NCI-H2029 (cell line): ENCODE measurements at places on chromosomes 3 and 15.

- DNase-seq, result no peak
These were observed 11.2 kb upstream of the SCAPER start for GRCh38 chr15:76916369-76916768.

DNA sequence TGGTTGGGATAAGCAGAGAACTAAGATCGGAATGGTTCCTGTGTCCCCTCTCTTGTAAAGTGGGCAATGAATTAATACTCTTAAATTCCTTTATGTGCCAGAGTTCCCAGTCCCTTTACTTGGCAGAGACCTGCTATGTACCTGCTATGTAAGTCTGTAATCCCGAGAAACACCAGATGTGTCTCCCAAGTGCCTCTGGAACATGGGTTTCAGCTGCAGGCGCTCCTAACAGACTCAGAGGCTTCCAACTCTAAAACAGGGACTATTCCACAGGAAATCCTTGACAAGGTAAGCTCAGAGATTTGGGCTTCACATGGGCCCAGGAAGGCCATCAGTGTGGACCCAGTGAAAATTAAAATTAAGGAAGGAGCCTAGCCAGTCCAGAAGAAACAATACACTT lies 117.7 kb upstream of the PLCL2 start:
- DNase-seq, result no peak

DNA sequence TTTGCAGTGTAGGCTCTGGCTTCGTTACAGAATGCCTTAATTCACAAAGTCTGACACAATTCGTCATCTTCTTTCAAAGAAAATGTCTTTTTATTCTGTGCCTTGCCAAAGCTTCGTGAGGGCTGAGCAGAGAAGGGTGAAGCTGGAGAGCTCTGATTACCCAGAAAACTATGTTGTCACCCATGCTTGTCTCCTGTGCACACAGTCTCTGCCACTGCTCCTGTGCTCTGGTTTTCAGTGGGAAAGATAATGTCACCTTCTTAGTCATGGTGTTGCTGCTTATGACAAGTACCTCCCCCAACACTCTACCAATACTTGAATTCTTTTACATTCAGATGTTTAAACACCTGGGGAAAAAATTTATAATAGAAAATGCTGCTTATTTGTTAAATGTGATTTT lies 509.2 kb upstream of the GRM7 start:
- no peak for DNase-seq

DNA sequence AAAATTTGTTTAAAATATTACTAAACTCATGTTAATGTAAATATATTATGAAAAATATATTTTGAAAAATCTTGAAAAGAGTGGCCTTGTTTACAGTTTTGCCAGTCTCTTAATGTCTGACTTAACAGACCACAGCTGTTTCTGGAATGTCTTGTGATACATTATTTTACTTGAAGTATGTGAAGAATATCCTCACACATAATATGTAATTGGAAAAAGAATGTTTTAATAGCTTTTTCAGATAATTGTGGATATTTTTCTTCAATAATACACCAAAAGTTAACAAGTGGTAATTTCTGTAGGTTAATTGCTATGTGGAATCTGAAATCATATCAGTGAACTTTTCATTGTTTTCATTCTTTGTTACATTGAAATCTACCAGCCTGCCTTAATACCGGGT lies 101.3 kb downstream of the UBE2E2 start:
- no peak for DNase-seq

DNA sequence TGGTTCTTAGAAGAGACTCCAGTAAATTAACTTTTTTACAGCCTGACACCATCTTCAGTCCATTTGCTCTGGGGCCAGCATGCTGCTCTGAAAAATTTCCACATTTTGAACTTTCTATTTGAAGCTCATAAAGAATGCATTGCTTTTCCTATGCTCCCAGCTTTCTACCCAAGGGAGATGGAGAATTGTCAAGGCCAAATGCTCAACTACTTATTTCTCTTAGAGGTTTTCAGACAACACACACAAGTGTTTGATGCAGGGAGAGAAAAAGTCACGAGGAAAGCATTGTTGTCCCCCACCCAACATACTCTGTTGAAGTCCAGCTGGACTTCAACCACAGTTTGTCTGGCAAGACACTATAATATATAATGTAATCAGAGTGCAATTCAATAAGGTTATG lies 100.3 kb upstream of the CADPS start:
- no peak for DNase-seq

DNA sequence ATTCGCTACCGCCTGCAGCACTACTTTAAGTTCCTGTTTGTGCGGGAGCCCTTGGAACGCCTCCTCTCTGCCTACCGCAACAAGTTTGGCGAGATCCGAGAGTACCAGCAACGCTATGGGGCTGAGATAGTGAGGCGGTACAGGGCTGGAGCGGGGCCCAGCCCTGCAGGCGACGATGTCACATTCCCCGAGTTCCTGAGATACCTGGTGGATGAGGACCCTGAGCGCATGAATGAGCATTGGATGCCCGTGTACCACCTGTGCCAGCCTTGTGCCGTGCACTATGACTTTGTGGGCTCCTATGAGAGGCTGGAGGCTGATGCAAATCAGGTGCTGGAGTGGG lies 995 bp downstream of the CHST14 start:
- DNase-seq, result no peak

GRCh38 chr3:105957722-105958121 lies 88.9 kb upstream of the CBLB start:
- no peak for DNase-seq

DNA sequence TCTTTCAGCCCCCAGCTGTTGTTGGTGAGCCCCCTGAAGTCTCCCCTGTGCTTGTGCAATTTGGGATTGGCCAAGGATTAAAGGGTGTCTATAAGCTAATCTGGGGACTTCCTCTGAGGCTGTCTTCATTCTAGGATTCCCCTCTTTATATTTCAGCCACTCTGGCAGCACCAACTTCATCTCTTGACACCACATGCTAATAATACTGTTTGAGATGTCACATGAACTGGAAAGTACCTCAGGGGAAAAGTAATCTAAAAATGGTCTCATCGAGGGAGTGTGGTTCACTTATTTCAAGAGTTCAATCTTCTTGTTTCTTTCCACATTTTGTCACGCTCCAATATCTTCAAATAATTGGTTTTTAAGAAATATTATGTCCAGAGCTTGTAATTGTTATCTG lies 279.2 kb upstream of the TMC3 start:
- no peak for DNase-seq

GRCh38 chr3:13092621-13093617 lies 19.7 kb upstream of the IQSEC1 start:
- DNase-seq, result no peak

GRCh38 chr3:66211779-66212178 lies 9.0 kb upstream of the SLC25A26 start:
- no peak for DNase-seq

GRCh38 chr3:16370872-16371740 lies 106.1 kb downstream of the OXNAD1 start:
- DNase-seq, result no peak

- no peak for DNase-seq
These were observed 56.1 kb downstream of the CCK start for GRCh38 chr3:42209917-42210316.

DNA sequence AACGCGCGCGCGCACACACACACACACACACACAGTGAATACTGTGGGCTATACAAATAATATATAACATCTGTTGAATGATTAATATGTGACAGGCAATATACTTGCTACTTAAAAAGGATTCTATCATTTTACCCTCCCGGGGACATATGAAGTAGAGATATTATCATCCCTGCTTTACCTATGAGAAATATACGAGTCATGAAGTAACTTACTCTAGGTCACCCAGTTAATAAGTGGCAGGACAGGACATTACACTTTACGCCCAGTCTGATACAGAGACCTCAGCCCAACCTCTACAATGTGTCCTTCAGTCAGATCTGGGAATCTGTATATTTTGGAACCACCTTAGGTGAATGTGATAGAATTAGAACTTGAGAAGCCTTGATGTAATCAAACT lies 55.4 kb downstream of the CCDC54 start:
- DNase-seq, result no peak

DNA sequence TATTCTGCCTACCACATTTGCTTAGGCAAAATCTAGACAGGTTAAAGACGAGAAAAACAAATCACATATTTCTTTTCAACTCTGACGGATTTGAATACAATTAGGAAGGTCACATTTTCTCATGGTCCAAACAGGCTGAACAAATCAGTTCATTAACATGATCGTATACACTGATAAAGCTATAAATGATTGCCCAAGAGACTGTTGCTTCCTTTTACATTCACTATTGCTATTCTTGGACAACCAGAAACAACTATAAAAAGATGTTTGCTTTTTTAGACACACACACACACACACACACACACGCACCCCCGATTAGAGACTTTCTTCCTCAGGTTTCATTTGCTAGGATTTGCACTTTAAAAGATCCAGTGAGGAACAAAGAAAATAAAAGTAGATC lies 122.3 kb upstream of the BHLHE40 start:
- no peak for DNase-seq

GRCh38 chr15:22955544-22956119 lies 24.5 kb downstream of the CYFIP1 start:
- DNase-seq, result no peak

DNA sequence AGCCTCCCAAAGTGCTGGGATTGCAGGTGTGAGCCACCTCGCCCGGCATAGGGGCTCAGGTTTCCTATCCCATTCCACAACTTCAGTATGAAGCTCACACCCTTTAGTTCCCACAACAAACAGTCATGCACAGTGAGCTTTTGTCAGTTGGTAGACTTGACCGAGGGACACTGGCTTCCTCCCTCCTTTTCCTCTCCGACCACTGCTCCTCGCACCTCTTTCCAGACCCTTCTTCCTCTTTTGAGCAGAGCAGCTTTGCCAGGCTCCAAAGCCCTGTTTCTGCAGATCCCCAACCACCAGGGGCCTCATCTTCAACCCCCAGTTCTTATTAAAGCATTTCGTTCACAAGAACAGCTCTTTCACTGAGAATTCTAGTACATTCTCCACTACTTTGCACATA lies 12.7 kb upstream of the CILP start:
- DNase-seq, result no peak

DNA sequence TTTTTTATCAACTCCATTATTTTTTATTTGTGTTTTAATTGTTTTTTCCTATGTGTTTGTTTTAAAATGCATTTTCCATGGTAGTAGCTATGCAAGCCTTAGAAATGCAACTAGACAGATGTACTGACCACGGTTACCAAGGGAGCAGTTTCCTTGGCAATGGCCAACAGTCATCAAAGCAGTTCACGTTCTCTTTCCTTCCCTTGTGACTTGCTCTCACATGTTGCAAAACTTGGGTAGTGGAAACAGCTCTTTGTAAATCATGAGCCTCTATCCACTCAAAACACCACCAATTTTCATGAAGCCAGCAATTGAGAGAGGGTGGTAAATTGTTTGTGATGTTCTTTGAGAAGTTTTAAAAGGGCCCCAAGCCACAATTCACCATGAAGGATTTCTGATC lies 499.4 kb upstream of the MDFIC2 start:
- no peak for DNase-seq

- DNase-seq, result no peak
These were observed 112.0 kb downstream of the FRMD4B start for GRCh38 chr3:69273896-69274295.

DNA sequence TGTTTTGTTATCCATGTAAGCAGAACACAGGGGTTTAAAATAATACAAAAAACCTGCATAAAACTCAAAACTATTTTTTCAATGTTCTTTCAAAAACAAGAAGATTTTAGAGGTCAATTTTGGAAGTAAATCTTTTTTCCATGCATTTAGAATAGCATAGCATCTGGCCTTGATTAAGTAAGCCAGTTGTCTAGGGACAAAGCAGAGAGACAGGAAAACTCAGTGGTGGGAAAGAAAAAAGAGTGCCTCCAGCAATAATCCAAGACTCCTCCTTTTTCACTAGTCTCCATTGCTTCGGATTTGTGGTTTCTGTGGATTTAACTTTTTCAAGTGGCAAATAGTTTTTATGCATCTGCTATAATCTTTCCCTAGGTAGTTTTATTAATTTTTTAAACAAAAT lies 88.9 kb downstream of the SUCNR1 start:
- no peak for DNase-seq

- no peak for DNase-seq
These were observed 26.4 kb upstream of the ZBED2 start for GRCh38 chr3:111621535-111621934.

GRCh38 chr15:69298354-69298696 lies 387 bp upstream of the PAQR5 start:
- DNase-seq, result no peak

- no peak for DNase-seq
These were observed 158.6 kb upstream of the LMCD1 start for GRCh38 chr3:8343058-8343457.

GRCh38 chr3:139940622-139941021 lies 5.6 kb downstream of the CLSTN2 start:
- peak; percentile 22 for DNase-seq

DNA sequence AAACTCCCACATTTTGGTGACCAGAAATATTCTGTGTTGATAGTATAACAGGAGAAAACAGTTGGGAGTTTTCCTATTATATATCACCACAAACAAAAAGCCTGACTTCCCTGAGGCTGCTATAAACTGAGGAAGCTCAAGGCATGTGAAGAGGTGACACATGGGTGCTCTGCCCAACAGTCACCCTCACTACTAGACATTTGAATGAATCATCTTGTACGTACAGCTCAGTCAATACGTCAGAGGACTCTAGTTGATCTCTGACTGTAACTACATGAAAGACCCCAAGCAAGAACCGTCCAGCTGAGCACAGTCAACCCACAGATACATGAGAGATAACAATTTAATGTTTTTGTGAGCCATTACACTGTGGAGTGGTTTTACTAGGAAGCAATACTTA lies 338.3 kb upstream of the ATP11B start:
- DNase-seq, result no peak
